ENCODE measurements at places on chromosomes 2 and 18.

DNA sequence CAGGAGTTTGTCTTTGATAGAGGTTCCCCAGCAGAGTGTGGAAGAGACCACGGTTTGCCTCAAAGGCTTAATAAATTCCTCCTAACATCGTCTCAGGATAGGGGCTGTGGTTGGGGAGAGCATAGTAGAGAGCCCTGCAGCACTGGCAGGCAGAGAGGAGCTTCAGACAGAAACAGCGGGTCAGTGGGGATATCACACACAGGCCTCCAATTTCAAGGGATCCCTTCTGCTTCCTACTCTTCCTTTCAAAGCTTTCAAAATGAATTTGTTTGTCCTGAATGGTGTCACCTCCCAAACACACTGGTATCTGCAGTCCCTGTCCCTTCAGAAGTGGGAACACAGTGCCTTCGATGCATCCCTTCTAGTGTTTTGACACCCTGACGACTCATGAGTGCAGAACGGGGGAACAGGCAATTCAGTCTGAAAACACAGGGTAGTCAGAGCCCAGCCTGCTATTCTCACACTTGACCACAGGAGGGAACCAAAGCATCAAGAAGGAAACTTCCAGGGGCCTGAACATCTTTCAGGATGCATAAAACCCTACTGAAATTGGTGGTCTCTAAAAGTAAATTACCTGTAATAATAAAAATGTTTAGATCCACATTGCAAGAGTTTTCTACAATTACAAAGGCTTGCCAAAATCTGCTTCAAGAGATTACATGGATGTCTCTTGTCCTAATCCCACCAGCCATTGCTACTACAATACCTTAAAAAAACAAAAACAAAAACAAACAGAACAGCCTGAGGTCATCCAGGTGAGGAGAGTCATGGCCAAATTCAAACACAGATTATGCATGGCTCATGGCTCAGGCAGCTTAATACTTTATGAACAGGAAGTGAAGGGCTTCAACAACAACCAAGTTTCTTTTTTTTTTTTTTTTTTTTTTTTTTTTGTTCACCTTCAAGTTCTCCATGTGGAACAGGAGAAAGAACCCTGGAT, 49.8 kb downstream of the SLC14A2 start:
- peak; percentile 75 for DNase-seq

GRCh38 chr2:109238580-109238979, 109.6 kb downstream of the SH3RF3 start:
- DNase-seq, result peak; percentile 90

- DNase-seq, result no peak
These were observed 43.4 kb upstream of the LRP1B start for GRCh38 chr2:142174176-142174575.

DNA sequence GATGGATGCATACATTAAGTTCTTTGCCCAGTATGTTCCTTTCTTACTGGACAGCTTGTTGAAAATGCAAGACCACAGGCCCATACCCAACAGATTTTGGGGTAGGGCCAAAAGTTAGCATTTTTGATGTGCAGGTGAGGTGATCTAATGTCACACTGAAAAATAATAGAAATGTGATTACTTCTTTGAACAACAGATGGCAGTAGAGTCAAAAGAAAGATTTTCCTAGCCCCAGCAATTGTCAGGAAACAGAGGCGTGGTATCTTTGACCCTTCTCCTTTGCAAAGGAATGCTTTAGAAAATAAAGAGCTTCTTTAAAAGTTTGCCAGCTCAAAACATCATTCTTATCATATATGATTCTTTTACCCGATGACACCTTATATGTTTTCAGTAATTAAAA, 343.6 kb upstream of the SYT4 start:
- peak; percentile 26 for DNase-seq

GRCh38 chr2:7358865-7359447, 441.7 kb downstream of the RNF144A start:
- no peak for DNase-seq

DNA sequence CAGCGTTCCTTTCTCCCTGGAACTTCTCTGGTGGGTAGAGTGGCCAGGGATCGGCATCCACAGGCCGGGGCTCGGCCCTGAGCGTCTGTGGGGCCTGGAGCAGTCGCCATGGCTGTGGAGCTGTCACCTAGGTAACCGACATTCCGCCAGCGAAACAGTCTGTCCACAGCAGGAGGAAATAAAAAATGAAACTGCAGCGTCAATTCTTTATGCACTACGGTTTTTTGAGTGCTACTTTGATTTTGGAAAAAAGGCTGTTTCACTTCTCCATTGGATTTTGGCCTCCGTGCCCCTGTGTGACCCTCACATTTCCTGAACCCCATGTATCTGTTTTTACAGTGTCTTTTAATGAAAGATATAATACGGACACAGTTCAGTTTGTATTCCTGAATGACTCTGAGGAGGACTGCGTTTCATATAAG, 163.4 kb downstream of the LDLRAD4 start:
- no peak for DNase-seq

DNA sequence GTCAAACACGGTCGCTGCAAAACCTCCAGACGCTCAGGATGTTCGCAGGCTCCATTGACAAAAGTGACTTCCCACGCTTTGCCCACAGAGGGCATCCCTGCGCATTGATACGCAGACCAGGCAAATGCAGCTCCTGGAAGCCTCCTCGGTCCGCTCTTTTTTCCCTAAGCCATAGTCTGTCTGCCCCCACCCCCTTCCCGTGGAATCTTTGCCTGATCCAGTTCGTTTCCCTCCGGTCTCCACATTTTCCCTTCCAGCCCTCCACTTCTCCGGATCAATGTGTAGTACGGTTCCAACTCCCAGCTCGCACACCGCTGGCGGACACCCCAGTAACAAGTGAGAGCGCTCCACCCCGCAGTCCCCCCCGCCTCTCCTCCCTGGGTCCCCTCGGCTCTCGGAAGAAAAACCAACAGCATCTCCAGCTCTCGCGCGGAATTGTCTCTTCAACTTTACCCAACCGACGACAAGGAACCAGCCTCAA, at the start of gene DCC:
Gene DCC, plus strand, starts transcription at position 307 of the 481 bp plus-strand sequence. CDS start 591 bp downstream, outside the sequence.
- peak; percentile 4 for DNase-seq

- peak; percentile 71 for DNase-seq
These were observed 7.3 kb downstream of the MMADHC start for GRCh38 chr2:149579972-149580882.

- peak; percentile 37 for DNase-seq
These were observed 111.3 kb upstream of the REV1 start for GRCh38 chr2:99600981-99601651.

DNA sequence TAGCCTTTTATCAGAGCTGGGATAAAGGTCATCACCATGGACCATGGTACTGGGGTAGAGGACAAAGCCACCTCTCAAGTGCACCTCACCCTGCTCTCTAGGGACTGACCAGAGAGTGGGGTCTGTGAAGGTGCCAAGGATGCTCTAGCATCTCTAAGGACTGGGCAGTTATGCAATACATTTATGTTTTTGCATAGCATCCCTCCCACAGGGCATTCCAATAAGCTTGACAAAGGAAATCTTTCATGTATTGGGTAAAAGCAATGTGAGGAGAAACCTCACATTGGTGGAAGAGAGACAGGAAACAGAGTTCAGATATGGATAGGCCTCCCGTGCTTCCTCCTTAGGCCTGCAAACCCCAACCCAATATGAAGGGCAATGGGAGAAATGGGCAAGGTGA, 31.6 kb downstream of the STK39 start:
- no peak for DNase-seq

- no peak for DNase-seq
These were observed 1232.0 kb upstream of the FAM98A start for GRCh38 chr2:34831096-34831495.

- no peak for DNase-seq
These were observed 279.0 kb downstream of the KIAA1328 start for GRCh38 chr18:37107748-37108522.
